ENCODE measurements at places on chromosomes 12 and 14.

GRCh38 chr12:16560273-16560672, 45.7 kb downstream of the LMO3 start:
- no peak for DNase-seq

DNA sequence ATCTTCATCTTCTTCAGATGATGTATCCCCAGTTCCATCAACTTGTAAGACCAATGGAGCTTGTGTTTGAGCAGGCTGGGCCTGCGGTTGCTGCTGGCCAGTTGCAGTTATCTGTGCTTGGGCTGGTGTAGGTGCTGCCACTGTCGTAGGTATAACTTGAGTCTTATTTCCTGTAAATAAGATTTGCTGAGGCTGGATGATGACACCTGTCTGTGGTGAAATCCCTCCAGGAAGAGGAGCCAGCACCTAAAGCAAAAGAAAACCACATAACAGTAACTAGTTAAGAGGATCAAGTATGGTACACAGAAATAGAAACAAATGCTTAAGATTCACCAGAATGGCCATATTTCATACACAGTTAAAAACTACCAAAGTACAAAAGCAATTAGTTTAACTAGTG, 28.2 kb downstream of the GTF2A1 start:
- DNase-seq, result no peak

DNA sequence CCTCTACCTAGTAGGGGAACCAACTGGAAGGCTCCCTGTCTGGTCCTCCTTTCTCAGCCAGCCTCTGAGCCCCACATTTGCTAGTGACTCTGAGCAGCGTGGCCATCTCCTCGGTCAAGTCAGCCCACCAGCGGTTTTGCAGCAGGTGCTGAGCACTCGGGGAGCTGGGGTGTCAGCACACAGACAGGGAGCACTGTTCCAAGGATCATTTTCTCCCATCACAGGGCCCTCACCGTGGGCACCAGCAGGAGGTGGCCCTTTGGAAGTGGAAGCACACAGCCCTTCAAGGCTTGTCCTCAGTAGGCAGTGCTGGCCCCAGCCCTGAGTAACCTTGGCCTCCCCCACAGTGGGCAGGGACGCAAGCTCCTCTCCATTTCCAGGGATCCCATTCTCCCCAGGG, 24.1 kb upstream of the EML1 start:
- no peak for DNase-seq

GRCh38 chr12:103858953-103859601, 18.0 kb upstream of the NT5DC3 start:
- no peak for DNase-seq

- peak; percentile 83 for DNase-seq
These were observed 452.7 kb upstream of the PDE3A start for GRCh38 chr12:19915392-19916195.
